B cell (primary cell): ENCODE measurements at places on chromosomes 4 and X. TPM values are rescaled to one million over a fixed set of nuclear protein-coding genes. Genes with fewer than 3 reads are reported as not detected.
A peak's percentile ranks its signal among the peaks of the same experiment; 100 is the strongest.

AVPR2 gene
- 0.53 TPM in 1 of 2 replicates, not detected in the other for total RNA-seq

SLC25A6 gene
- total RNA-seq: 323 and 343 TPM in 2 replicates

MAP7D2 gene
- total RNA-seq: 0.12 TPM in 1 of 2 replicates, not detected in the other

DNA sequence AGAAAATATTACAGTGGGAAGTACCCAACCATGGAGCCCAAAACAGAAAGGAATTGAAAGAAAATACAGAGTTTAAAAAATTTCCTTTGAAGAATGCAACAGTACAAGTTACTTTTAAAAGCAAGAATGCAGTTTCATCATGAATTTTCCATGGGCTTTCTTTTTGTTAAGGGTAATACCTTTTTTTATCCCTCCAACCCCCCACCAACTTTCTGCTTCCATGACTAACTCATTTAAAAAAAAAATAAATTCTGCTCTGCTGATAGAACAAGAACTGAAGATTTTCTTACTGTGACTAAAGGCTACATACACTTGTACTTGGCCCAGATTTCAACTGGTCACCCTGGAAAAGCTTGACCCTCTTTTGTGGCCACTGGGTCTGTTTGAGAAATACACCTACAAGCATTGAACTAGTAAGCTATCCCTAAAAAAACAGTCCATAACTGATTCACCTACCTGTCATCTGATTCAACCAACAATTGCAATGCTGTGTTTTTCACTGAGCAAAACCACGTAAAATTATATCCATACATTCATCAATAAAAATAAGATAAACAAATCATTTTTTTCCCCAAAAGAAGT lies 214.2 kb downstream of the NSUN7 start:
- no peaks in the 10 kb centered on the region for H3K4me1 ChIP-seq
- H3K27me3 ChIP-seq: no peaks in the 10 kb centered on the region
- no peak overlapping the region for H3K4me3 ChIP-seq
- no peak overlapping the region for H3K27ac ChIP-seq
- H3K36me3 ChIP-seq: no peaks in the 10 kb centered on the region

GRCh38 chr4:106700321-106700720 lies 331.7 kb upstream of the GIMD1 start:
- no peaks in the 10 kb centered on the region for H3K36me3 ChIP-seq
- no peak overlapping the region for H3K27ac ChIP-seq
- H3K4me3 ChIP-seq: no peak overlapping the region
- no peak for DNase-seq
- no peaks in the 10 kb centered on the region for H3K4me1 ChIP-seq

DNA sequence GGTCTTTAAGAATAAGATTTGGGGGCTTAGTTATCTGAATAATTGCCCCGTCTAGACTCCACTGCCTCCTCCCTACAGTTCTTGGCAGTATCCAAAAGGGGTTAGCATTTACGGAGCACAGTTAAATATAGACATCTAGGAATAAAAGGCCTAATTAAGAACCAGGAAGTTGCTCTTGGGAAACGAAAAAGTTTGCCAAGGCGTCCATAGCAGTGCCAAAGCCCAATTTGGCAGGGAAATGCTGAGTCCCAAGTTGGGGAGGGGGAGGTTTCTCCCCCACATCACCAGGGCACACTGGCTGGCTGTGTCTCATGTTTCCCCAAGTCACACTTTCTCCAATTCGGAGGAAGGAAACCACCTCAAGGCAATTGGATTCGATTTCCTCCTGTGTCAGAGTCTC lies 338.7 kb downstream of the FBXW7 start:
- H3K4me3 ChIP-seq: no peak overlapping the region
- no peaks in the 10 kb centered on the region for H3K36me3 ChIP-seq
- no peak for DNase-seq
- H3K27me3 ChIP-seq: no peaks in the 10 kb centered on the region

GRCh38 chrX:11412715-11413623 lies 119.8 kb downstream of the AMELX start:
- H3K27ac ChIP-seq: no peak overlapping the region
- no peak overlapping the region for H3K4me3 ChIP-seq
- no peaks in the 10 kb centered on the region for H3K4me1 ChIP-seq
- H3K36me3 ChIP-seq: no peaks in the 10 kb centered on the region
- DNase-seq: no peak

GRCh38 chrX:30005813-30006212 lies 209.6 kb upstream of the MAGEB2 start:
- H3K4me1 ChIP-seq: no peaks in the 10 kb centered on the region
- H3K27ac ChIP-seq: no peak overlapping the region
- H3K36me3 ChIP-seq: no peaks in the 10 kb centered on the region
- no peaks in the 10 kb centered on the region for H3K27me3 ChIP-seq
- no peak overlapping the region for H3K4me3 ChIP-seq

DNA sequence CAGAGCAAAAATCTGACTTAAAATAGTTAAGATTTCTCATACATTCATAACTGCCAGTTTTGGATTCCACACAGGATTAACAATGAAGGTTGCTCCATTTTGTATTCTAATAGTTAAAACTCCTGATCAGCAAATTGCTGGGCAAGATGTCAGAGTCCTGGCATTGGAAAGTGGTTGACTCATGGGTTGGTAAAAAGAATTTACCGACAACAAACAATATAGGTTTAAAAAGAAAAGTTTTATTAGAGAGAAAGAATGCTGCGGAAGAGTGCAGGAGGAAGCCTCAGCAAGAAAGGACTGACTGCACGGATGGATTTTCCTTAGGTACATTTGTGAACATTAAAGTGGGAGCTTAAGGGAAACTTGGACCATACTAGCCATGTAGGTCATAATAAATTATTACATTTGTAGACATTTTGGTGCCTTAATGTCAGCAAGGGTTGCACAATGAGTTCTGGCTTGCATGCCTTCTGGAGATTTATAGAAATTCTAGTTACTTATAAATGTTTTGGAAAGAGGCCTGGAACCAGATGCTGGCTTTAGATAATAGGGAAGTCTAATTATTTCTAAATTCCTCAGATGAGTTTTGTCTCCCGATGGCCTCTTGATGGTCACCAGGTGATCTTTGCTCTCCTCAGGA lies 25.4 kb upstream of the IL2 start:
- no peak overlapping the region for H3K4me3 ChIP-seq
- no peak overlapping the region for H3K27ac ChIP-seq
- H3K27me3 ChIP-seq: no peaks in the 10 kb centered on the region
- no peaks in the 10 kb centered on the region for H3K4me1 ChIP-seq
- no peak for DNase-seq

- H3K4me1 ChIP-seq: no peaks in the 10 kb centered on the region
- H3K27ac ChIP-seq: no peak overlapping the region
- DNase-seq: no peak
- H3K4me3 ChIP-seq: no peak overlapping the region
Observed at GRCh38 chr4:4533461-4534169, 8.2 kb downstream of the STX18 start.

GRCh38 chr4:165439344-165439743 lies 60.5 kb downstream of the CPE start:
- H3K36me3 ChIP-seq: no peaks in the 10 kb centered on the region
- DNase-seq: no peak
- H3K4me1 ChIP-seq: no peaks in the 10 kb centered on the region
- peaks cover 12% of the 10 kb centered on the region for H3K27me3 ChIP-seq
- H3K27ac ChIP-seq: no peak overlapping the region

- H3K36me3 ChIP-seq: no peaks in the 10 kb centered on the region
- H3K27me3 ChIP-seq: peaks cover 7% of the 10 kb centered on the region
- no peaks in the 10 kb centered on the region for H3K4me1 ChIP-seq
- DNase-seq: no peak
Observed at GRCh38 chr4:72679666-72680065, 110.6 kb upstream of the ADAMTS3 start.

DNA sequence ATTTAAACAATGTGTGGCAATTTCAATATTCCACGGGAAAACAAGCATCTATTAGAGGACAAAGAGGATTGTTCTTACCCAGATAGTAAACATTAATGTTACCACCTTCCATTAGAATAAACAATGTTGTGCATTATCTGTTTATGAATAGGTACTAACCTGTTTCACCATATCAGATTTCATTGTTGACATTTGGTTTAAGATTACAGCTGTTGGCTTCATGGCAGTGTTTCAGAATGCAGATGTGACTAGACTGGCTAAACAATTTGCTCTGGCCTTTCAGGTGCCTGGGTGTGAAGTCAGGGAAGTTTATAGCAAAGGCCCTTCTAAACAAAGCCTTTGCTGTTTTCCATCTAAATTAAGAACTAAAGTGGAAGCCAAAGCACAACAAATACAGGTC lies 464.7 kb upstream of the FAM47C start:
- H3K27ac ChIP-seq: no peak overlapping the region
- no peaks in the 10 kb centered on the region for H3K27me3 ChIP-seq
- no peak overlapping the region for H3K4me3 ChIP-seq
- no peak for DNase-seq

DNA sequence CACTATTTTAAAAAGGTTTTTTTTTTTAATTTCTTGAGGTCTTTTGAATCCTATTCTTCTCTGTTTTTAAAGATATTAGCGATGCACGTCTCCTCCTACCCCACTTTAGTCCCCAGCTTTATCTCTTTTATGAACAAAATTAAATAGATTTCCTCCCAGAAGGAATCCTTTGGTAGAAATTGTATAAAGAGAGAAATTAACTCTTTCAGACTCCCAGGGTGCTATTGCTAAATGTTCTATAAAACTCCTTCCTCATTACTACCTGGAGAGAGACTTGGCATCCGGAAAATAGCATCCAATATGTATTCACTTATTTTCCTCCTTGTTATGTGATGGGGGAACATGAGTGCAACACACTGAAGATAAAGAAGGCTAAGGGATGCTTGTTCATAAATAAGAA lies 16.5 kb upstream of the PACRGL start:
- H3K27ac ChIP-seq: no peak overlapping the region
- no peak overlapping the region for H3K4me3 ChIP-seq
- DNase-seq: no peak
- no peaks in the 10 kb centered on the region for H3K27me3 ChIP-seq

GRCh38 chr4:59054086-59054485 lies 1943.9 kb upstream of the IGFBP7 start:
- DNase-seq: no peak
- H3K4me3 ChIP-seq: no peak overlapping the region
- H3K27me3 ChIP-seq: no peaks in the 10 kb centered on the region
- no peaks in the 10 kb centered on the region for H3K36me3 ChIP-seq
- H3K27ac ChIP-seq: no peak overlapping the region

DNA sequence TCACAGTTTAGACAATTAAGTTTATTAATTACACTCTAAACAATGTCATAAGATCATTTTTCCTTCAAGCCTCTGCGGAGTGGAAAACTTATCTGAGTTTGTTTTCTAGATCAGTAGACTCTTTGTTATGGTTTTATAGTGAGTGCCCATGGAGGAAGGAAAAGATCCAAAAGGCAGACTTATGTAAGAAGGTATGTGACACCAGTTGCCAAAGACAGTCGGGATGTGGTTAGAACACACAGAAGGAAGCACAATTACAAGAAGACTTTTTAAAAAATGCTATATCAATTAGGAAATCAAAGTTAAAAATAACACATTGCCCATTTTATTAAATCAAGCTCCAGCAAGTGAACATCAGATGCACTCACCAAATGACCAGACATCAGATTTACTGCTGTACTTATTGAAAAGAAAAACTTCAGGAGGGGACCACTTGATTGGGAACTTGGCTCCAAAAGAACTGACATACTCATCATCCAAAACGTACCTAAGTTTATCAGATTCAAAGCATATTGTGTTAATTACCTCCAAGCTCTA lies 57.1 kb downstream of the NIPAL1 start:
- H3K4me1 ChIP-seq: no peaks in the 10 kb centered on the region
- no peaks in the 10 kb centered on the region for H3K27me3 ChIP-seq
- DNase-seq: no peak
- no peak overlapping the region for H3K4me3 ChIP-seq

DNA sequence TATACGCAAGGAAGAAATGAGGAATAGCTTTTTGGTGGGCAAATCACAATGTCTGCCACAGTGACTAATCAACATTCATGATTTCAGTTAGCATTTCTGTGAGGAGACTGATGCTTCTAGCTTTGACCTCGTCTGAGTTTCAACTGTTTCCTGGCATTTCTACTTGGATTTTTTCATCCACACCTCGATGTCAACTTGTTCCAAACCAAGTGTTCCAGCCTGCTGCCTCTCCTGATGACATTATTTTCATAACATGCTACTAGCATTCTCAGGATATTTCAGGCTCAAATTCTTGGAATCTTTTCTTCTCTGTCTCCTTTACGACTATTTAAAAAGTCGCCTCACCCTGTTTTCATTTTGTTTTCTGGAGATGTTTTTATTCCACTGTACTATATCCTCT lies 90.3 kb upstream of the TEX13D start:
- H3K4me1 ChIP-seq: no peaks in the 10 kb centered on the region
- no peak overlapping the region for H3K27ac ChIP-seq
- no peak overlapping the region for H3K4me3 ChIP-seq
- H3K27me3 ChIP-seq: no peaks in the 10 kb centered on the region

DNA sequence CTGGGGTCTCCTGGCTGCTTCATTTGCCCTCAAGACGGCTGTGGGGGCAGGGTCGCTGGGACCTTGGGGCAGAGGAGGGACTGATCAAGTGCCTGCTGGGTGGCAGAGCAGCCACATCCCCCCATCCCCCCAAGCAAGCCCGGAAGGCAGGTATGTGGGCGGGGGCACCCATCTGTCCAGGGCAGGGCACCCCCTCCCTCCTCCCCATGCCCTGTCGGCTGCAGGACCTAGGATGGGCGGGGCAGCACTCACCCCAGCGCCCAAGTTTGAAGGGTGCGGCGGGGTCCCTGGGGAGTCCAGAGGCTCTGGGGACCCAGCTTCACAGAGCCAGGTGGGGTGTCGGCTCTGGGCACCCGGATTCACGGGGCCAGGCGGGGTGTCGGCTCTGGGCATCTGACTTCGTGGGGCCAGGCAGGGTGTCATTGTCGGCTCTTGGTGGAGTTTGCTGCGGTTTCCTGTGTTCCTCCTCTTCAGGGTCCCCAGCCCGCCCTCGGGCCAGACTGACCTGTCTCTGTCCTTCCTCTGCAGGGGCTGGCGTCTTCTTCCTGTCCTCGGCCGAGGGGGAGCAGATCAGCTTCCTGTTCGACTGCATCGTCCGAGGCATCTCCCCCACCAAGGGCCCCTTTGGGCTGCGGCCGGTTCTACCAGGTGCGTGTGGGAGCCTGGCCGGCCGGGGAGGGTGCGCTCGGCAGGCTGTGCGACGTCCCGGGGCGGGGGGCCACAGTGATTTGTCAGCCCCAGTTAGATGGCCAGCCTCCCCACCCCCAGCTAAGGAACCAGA lies 22.1 kb downstream of the DOK7 start:
- H3K27me3 ChIP-seq: no peaks in the 10 kb centered on the region
- H3K27ac ChIP-seq: peak overlapping the region; percentile 87
- H3K4me1 ChIP-seq: peaks cover 47% of the 10 kb centered on the region
- H3K4me3 ChIP-seq: peak overlapping the region; percentile 63
- DNase-seq: peak; percentile 91

DNA sequence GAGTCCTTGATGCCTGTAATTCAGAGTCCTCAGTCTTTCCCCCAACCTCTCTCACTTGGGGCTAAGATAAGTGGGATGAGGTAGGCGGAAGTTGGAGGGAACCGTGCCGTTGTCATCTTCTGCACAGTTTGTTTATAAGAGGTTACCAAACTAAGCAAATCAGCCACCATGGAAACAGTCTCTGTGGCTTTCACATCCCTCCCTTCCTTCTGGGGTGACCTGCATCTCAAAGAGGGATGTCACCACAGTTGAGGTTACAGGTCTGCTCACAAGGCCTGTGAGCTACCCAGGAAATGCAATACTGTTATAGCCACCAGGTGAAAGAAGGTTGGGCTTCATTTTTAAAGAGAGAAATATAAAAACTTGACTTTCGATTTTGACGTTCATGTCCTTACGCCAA lies 26.3 kb downstream of the RTL5 start:
- H3K27ac ChIP-seq: no peak overlapping the region
- peaks cover 31% of the 10 kb centered on the region for H3K4me1 ChIP-seq
- no peaks in the 10 kb centered on the region for H3K36me3 ChIP-seq
- no peak overlapping the region for H3K4me3 ChIP-seq
